Activated T-helper 2 cell treated with anti-CD3 and anti-CD28 coated beads, Interferon-gamma antibody, Interleukin-2, Interleukin-4, amounts not matched to agents 10 μg/mL and 5 μg/mL and 100 μg/mL, durations not matched to agents 14 hours and 24 hours and 36 hours (primary cell): ENCODE measurements at places on chromosomes 7 and 10. TPM values are rescaled to one million over a fixed set of nuclear protein-coding genes. Genes with fewer than 3 reads are reported as not detected.

- DNase-seq: no peak
Observed at GRCh38 chr10:102612964-102613275, 31.4 kb upstream of the TRIM8 start.

DNA sequence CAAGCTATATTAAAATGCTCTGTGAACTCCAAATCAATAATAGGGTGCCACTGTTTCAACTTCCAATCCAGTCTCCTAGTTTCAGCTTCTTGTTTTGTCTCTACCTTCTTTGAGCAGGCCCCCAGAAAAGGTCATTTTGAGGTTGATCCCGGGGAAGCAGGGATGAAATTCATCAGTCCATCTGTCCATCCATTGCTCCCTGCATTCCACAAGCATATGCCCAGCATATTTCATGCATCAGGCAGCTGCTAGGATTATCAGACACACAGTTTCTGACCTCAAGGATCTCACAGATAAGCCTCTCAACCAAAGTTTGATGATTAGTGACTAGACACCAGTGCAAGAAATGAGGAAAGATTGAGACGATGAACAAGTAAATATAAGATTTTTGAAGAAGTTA lies 186.6 kb upstream of the PDE1C start:
- DNase-seq: no peak

GRCh38 chr7:106022193-106022821 lies 59.2 kb downstream of the CDHR3 start:
- peak; percentile 68 for DNase-seq

- no peak for DNase-seq
Observed at GRCh38 chr7:76296743-76297740, 5.4 kb upstream of the HSPB1 start.

GRCh38 chr10:13627459-13628310 lies 40.9 kb downstream of the PRPF18 start:
- DNase-seq: no peak

DNA sequence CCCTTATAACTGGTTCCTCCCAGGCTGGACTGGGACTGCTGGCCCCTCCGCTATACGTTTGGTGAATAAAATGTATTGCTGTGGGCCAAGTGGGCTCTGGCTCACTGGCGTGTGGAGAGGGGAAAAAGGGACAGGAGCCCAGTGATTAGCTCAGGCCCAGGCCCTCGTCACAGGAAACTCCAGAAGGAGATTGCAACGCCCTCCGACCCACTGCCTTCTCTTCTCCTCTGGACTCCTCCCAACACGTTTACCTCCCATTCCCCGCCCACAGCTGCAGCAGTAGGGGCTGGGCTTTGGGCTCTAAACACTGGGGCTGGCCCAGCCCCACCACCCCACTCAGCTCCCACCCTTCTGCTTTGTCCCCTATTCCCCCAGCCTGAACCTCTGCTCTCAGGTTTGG lies 173.9 kb downstream of the NEURL1 start:
- no peak for DNase-seq

DNA sequence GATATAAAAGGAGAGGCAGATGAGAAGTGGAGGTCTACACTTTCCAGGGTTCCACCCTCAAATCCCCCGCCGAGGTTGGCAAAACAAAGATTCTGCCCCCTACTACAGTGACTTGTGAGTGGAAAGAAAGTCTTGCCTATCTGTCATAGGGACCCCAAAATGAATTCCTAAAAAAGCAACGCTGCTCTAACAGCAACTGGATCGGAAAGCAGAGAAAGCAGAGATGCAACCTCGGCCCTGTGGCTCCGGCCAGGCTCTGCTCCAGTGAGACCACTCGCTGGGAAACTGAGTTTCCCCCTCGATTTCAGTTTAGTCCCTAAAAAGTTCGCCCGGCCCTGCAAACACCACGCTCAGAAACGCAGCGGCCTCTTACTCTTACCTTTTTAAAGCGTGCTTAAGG lies 297.9 kb upstream of the NFE2L3 start:
- DNase-seq: no peak

DNA sequence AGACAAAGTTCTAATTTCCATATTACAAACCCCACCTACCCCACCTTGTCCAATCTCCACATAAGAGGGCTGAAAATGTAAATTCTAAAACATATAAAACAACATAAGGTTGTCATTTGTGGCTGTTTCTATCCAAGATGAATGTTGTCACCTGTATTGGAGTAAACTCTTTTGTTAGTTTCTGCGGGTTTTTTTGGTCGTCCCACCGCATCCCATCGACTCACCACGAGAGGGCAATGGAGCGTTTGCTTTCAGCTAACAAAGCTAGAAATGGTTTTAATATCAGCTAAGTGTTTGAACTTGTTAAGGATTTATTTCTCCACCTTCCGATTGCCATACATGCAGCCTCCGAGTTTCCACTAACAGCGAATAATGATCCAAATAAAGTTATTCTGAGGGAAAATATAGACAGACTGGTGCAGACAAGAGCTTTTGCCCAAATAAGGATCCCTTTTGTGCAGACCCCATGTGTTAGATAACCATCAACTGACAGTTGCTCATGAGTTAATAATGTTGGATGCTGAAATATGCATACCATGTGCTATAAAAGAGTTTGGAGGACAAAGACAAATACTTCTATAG lies 137.2 kb downstream of the ARID5B start:
- DNase-seq: peak; percentile 71

DNA sequence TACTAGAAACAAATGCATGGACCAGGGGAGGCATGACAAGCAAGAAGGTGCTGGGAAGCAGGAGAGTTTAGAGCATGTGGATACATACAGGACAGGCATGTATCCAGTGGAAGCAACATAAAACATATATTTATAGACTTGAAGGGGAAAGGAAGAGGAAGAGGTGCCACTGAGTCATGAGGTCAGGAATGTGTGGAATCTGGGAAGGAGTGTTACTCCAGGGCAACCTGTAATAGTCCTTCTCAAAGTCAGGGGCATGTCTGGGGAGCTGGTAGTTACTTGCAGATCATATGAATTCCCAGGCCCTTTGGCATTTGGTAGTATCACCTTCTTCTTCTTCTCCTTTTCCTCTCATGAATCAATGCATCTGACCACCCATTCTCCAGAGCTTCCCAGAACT lies 246.6 kb downstream of the XPNPEP1 start:
- DNase-seq: no peak

GRCh38 chr10:10911035-10911434 lies 106.6 kb upstream of the CELF2 start:
- DNase-seq: no peak

GRCh38 chr10:3835770-3836169 lies 50.8 kb upstream of the KLF6 start:
- DNase-seq: no peak

DNA sequence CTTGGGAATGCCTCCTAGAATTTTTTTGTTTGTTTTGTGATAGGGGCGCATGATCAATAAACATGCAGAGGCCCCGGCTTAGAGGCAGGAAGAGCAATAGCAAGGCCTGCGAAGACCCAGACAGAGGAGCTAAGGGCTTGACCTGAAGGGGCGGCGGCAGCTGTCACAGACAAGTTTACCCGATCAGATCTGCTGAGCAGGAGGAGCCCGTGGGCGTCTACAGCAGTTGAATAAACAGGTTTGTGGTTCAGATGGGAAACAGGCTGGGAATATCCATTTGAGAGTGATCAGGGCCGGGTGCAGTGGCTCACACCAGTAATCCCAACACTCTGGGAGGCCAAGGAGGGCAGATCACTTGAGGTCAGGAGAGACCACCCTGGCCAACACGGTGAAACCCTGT lies 126.0 kb upstream of the CALN1 start:
- no peak for DNase-seq

GRCh38 chr7:99190359-99191009 lies 17.4 kb downstream of the KPNA7 start:
- no peak for DNase-seq

- no peak for DNase-seq
Observed at GRCh38 chr7:45177801-45178200, 20.2 kb downstream of the RAMP3 start.

- DNase-seq: no peak
Observed at GRCh38 chr7:156196649-156197048, 384.4 kb upstream of the SHH start.

GRCh38 chr10:124535731-124536495 lies 74.3 kb downstream of the LHPP start:
- no peak for DNase-seq

GRCh38 chr7:155291045-155291530 lies 6.6 kb upstream of the INSIG1 start:
- no peak for DNase-seq

DNA sequence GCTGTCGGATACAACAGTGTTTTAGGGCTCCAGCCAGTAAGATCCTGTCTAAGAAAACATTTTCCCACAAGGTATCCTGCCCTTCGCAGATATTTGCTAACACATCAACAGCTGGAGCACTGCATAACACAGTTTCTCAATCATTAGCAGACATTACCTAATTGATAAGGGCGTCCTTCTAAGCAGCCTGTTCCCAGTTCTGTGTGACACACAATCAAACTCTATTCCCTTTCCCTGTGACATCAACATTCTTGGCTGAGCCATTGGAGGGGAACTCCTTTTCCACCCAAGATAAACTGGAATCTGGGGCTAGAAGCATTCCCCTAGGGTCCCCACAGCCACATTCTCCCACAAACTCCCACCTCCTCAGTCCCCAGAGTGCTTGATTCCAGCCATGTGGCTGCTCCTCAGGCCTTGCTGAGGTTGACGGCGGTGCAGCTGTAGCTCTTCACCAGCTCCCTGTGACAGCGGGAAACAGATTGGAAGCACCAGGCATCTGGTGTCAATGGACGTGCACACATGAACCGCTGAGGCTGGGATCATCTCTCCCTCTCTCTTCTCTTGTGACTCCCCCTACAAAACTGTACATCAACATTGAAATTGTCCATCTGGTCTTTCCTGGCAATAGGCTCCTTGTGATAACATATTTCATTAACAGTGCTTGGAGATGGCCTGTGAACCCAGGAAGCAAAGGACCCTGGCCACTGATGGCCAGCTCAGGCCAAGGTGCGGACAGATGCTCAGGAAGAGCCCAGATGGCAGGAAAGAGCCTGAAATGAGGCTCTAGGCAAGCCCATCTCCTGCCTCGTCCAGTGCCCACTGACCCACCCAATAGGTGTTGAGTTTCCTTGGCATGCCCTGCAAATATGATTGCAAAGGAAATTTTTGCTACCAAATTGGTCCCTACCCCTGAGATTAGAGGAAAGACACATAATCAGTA lies 131.1 kb upstream of the TBX20 start:
- no peak for DNase-seq

DNA sequence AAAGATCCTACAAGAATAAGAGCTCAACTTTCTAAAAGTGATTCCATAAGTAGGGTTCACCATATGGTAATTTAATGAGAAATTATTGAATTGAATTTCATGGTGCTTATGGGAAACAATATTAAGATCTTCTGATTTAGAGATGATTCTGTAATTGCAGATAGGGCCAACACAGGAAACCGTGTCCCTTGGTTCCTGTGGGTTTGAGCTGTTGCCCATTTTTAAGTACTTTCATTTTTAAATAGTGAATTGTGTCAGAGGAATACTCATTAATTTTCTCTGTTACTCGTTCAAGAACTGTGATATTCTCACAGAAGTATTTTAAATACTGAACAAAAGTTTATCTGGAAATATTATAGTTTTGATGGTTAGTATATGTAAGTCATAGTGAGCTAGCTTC lies 129.2 kb downstream of the SRI start:
- no peak for DNase-seq

GRCh38 chr10:121792198-121792597 lies 135.6 kb downstream of the ATE1 start:
- DNase-seq: no peak

DNA sequence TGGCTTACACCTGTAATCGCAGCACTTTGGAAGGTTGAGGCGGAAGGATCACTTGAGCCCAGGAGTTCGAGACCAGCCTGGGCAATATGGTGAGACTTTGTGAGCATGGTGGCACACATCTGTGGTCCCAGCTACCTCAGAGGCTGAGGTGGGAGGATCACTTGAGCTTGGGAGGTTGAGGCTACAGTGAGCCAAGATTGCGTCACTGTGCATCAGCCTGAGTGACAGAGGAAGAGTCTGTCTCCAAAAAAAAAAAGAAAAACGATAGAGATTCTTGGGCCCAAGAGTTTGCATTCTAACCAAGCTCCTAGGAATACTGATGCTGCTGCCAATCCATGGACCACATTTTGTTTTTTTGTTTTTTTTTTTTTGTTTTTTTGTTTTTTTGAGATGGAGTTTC lies 12.1 kb downstream of the MYOZ1 start:
- no peak for DNase-seq

DNA sequence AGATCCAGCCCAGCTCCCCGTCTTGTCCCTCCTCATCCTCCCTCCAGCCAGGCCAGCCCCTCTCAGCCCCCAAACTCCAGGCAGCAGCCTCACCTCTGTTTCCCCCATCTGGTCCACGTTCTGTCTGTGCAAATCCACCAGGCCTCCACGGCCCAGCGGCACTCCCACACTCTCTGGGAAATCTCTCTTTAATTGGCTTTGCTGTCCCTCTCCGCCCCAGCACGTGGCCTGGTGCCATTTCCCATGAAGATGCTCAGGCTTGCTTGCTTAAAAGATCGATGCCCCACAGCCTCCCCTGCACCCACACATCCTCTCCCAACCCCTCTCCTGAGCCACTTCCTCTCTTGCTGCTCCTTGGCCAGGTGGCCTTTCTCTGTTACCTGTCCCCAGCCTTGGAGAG lies 39.3 kb downstream of the PRF1 start:
- no peak for DNase-seq

DNA sequence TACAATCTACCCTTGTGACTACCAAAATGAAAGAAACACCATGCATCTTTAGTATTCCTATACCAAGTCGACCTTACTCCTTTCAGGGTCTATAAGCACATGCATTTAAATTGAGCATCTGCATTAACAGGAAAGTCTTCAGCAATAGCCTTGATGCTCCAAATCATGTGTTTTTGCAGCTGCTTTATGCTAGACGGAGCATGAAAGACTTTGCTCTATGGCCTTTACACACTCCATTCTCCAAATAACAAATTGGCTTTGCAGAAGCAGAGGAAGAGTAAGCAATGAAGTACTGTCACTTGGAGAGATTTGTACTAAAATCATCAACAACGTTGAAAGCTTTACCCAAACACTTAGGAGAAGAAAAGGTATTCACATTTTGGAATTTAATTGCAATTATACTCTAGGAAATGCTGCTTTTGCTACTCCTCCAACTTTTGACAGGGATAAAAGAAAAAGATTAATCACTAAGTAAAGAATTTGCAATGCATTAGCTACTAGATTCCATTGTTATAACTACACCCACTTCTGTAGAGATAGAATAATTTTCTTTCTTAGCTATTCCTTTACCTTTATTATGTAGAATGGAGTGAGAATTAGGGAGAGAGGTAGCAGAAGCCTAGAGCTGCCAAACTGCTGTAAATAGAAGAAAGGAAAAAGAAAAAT lies 131.8 kb downstream of the SEMA3E start:
- no peak for DNase-seq

NUDT13 gene
- 0.76 and 1.0 TPM in 2 replicates for total RNA-seq

NFE2L3 gene
- total RNA-seq: 42.3 and 44.6 TPM in 2 replicates

ANKRD30A gene
- not detected in 2 replicates for total RNA-seq

AKR1C8 gene
- total RNA-seq: not detected in 2 replicates

SPDYE5 gene
- not detected in 2 replicates for total RNA-seq

ACSM6 gene
- not detected in 2 replicates for total RNA-seq

SGPL1 gene
- 124 and 139 TPM in 2 replicates for total RNA-seq

AMZ1 gene
- 0.07 and 0.14 TPM in 2 replicates for total RNA-seq

OR2A1 gene
- total RNA-seq: not detected in 2 replicates

CRPPA gene
- 1.3 and 1.4 TPM in 2 replicates for total RNA-seq

CCDC3 gene
- 0.09 and 0.11 TPM in 2 replicates for total RNA-seq

FAM25C gene
- not detected in 2 replicates for total RNA-seq

PLEKHS1 gene
- total RNA-seq: not detected in 2 replicates

EEPD1 gene
- total RNA-seq: 0.57 and 0.67 TPM in 2 replicates
